Muscle of arm (tissue), 14 donors: ENCODE measurements at places on chromosomes 12 and 14. TPM values are rescaled to one million over a fixed set of nuclear protein-coding genes. Genes with fewer than 3 reads are reported as not detected.

SMAGP gene
- 16.0 TPM for polyA plus RNA-seq

AKAP6 gene
- polyA plus RNA-seq: 69.9 TPM

KRT78 gene
- polyA plus RNA-seq: 12.6 TPM

IL22 gene
- polyA plus RNA-seq: not detected

DBX2 gene
- polyA plus RNA-seq: 0.15 TPM

PLEKHG7 gene
- not detected for polyA plus RNA-seq

THTPA gene
- not detected for polyA plus RNA-seq

VRTN gene
- not detected for polyA plus RNA-seq

TMEM63C gene
- polyA plus RNA-seq: 0.67 TPM

PRB2 gene
- not detected for polyA plus RNA-seq

SLC38A6 gene
- polyA plus RNA-seq: 16.6 TPM

STK38L gene
- 21.3 TPM for polyA plus RNA-seq

P2RX4 gene
- 10.7 TPM for polyA plus RNA-seq

FOXA1 gene
- polyA plus RNA-seq: 0.12 TPM

CMKLR1 gene
- 9.7 TPM for polyA plus RNA-seq

GRIN2B gene
- 0.03 TPM for polyA plus RNA-seq

SLC2A14 gene
- 1.1 TPM for polyA plus RNA-seq

SLC6A12 gene
- 0.27 TPM for polyA plus RNA-seq

ADAMTS20 gene
- polyA plus RNA-seq: not detected
